ENCODE measurements at places on chromosomes 6 and 20.

DNA sequence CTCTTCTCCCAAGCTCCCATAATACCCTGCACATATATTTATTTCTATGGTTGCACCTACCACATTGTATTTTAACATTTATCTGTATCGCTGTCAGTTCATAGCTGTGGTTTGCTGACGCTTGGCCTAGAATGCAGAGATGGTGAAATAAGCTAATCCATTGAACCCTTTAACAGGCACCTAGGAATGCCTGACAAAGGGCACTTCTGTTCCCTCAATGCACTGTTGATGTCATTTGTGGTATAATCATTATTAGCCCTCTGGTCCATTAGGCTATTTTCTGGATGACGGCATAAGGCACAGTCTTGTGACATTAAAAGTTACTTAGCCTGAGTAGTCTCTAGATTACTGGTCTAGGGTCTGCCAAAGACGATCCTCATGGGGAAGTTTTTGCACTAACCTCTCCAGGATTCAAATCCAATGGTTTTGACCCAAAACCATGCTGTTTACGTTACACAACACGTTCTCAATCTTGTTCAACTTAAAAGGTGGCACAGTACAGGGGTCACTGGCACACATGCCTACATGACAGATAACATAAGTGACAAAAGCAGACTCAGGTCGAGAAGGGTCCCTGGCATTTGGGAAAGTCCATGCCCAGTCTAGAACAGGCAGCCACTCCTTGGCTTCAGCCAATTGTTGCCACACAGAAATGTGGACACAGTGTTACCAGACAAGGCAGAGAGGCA is 2.1 kb upstream of the YWHAB start:
- no peak for DNase-seq

GRCh38 chr20:5886788-5887187 is 63.5 kb downstream of the TRMT6 start:
- no peak for DNase-seq

GRCh38 chr6:31008165-31008564 is 2.1 kb upstream of the MUC22 start:
- DNase-seq: no peak

- DNase-seq: no peak
Measured at GRCh38 chr6:157642736-157643135, 180.3 kb upstream of the SNX9 start.

- peak; percentile 29 for DNase-seq
Measured at GRCh38 chr20:17612287-17612991, 42.6 kb downstream of the DSTN start.

DNA sequence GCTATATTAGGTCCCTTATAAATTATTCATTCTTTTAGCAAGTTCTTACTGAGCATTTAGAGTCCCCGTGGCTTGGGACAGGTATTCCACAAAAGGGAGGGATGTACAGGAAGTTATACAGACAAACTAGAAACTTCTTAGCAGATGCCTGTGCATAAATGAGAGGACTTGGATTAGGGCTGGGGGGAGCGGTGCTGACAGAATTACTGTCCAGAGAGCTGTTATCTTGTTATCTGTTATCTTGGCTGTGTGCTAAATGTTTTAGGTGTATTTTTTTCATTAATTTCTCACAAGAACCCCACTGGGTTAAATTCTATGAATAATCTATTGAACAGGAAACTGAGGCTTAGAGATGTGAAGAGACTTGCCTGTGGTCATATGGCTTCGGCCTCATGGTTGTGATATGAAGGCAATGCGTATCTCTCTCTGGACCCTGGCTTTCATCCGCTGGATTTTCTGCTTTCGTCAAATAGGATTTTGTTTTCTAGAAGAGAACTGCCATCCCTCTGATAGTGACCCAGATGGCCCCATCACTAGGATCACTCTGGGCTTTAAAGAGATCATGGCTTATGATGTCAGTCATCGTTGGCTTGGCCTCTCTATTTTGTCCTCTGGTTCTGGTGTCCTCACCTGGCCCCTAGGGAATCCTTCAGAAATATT is 32.3 kb upstream of the RREB1 start:
- no peak for DNase-seq

GRCh38 chr6:15431762-15432483 is 186.1 kb downstream of the JARID2 start:
- DNase-seq: peak; percentile 16

GRCh38 chr20:47455133-47456040 is 46.3 kb upstream of the NCOA3 start:
- no peak for DNase-seq

GRCh38 chr6:148757944-148758480 is 11.2 kb downstream of the UST start:
- DNase-seq: no peak

- no peak for DNase-seq
Measured at GRCh38 chr6:106477146-106477545, 116.6 kb downstream of the CRYBG1 start.

DNA sequence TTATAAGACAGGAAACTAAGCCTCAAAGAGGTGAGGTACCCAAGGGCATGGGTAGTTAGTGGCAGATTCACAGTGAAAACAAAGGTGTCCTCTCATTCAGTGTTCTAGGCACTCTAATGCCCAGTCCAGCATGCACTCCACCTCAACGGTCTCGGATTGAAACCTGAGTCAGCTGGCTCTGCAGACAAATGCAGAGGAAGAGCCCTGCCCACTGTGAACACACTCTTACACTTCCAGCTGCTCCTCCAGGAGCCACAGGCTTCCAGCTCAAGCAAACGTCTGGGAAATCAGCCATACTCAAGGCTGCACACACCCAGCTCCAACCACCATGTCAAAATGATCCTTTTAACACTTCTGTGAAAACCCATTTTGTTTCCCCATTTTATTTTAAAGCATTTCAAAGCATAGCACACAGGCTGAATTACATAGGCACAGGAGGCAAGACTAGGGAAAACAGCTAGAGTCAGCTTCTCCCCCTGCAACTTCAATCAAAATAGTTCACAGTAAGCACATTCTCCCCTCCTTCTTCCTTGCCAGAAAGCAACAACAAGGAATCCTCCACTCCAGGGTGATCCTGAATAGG is 3.0 kb upstream of the IL17A start:
- DNase-seq: no peak

- no peak for DNase-seq
Measured at GRCh38 chr6:397604-398003, 6.1 kb downstream of the IRF4 start.

- DNase-seq: no peak
Measured at GRCh38 chr20:42183147-42183546, 565.0 kb upstream of the CHD6 start.

GRCh38 chr6:32868257-32868788 is 14.3 kb downstream of the PSMB9 start:
- peak; percentile 62 for DNase-seq

DNA sequence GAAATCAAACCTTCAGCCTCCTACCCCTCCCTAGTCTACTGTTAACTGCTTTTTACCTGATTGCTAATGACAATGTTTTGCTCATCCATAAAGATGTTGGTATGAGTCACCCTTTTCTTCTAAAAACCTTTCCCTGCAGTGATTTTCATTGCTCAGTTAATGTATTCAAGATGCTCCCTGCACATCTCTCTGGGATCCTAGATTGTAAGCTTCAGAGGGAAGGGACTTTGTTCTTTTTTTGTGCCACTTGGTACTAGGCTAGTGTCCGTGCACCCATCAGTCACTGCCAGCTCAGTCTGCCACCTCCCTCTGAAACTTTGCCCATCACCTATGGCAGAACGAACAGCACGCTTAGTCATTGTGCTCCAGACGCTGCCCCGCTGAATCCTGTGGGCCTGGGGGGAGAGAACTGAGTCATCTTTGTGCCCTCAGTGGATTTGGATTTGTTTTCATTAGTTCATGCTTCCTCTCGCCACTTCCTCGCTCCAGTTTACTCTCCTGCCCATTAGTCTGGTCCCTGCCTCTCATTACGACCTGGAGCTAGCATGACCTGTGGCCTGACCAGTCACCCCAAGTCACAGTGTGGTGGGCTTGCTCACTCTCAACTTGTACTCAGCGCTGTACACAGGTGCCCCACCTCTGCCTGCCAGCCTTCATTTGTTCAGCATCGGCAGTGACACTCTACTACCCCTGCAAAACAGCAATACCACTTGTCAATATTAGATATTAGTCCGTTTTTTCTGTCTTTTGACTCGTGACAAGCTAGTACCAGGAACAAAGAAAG is 78.0 kb upstream of the TMEM181 start:
- DNase-seq: peak; percentile 79

DNA sequence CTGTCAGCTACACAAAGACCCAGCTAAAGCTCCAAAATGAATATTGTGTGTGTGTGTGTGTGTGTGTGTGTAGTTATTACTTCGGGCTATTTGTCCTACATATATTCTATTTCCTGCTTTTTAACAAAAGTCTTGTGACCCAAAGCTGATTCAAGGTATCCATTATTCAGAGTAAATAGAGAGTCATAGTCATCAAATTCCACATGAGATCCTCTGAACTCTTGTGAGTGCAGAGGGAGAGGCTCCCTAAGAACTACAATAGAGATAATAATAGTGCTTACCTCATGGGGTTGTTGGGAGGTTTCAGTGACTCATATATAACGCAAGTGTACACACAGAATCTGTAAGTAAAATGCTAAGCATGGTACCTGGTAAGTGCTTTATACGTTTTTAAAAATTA is 95.6 kb upstream of the SHLD1 start:
- peak; percentile 47 for DNase-seq

- no peak for DNase-seq
Measured at GRCh38 chr6:387293-387741, 4.2 kb upstream of the IRF4 start.

DNA sequence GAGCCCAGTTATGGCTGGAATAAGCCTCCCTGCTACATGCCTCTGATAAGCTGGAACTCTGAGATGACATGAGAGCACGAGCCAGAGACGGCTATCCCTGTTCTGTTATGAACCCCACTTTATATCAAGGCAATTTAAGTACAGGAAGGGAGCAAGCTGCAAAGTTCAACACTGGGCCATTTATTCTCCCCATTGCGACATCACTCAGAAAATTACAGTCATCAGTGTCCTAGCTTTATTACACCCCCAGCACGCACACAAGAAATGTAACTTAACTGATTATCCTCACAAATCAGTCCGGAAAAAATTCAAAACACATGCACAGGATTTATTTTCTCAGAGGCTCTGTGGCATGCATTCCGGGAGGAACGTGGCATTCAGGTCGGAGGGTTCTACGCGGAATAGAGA is 125.3 kb upstream of the SLC2A12 start:
- peak; percentile 42 for DNase-seq

- DNase-seq: no peak
Measured at GRCh38 chr6:76451926-76452709, 379.7 kb upstream of the IMPG1 start.

DNA sequence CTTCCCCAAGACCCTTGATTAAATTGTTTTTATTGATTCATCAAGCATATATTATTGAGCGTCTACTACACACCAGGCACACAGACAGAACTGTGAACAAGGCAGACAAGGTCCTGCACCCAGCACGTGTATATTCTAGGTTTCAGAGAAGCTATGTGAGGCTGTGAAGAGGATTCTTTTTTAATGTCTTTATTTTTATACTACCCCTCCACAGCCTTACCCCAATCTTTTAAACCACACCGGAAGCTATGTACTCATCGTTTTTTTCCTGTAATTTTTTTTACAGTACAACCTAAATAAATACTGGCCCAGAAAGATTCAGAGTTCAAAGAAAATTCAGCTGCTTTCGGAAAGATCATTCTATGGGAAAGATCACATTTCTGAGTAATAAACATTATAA is 10.0 kb downstream of the SGK1 start:
- no peak for DNase-seq

DNA sequence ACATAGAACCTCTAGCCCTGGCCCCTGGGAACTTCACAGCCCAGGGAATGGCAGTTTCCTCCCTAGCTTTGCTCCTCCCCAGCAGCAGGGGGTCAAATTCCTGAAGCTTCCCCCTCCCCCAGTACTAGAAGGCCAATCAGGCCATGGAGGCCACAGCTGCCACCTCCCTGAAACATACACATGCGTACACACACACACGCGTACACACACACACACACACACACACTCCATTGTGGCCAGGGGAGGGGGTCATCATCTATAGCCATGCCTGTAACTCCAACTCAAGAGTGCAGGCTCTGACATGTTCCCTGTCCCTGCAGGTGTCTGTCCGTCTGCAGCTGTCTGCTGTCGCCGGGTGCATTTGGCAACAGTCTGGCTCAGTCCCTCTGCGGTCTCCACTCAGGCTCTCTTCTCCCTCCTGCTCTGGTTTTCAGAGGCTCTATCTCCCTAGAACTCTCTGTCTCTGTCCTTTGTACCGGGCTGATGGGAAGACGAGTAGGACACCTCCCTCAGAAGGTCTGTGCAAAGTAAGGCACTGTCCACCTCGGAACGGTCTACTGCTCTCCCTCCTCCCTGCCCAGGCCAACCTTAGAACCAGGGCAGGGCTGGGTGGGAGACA is 1.4 kb downstream of the LRFN2 start:
- no peak for DNase-seq

GRCh38 chr6:143755301-143755744 is 77.6 kb downstream of the PHACTR2 start:
- DNase-seq: no peak

DNA sequence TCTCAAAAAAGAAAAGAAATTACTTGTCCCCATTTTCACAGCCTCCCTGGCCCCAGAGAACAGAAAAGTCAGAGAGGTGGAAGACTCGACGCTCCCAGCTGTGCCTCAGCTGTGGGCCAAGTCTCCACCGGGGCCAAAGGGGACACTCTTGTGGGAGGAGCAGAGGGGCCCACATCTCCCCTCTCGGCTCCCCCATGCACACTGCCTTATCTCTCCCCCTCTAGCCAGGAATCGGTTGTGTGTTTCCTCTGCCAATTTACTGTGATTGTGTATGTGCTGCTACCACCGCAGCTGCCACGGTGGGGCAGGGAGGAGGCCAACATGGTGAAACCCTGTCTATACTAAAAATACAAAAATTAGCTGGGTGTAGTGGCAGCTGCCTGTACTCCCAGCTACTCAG is 8.4 kb downstream of the TIAM2 start:
- DNase-seq: no peak

- DNase-seq: no peak
Measured at GRCh38 chr6:146028851-146029572, at the start of gene GRM1. Gene GRM1, plus strand, starts transcription at chr6:146029062. Its CDS starts 456 bp downstream, at chr6:146029518.
